ENCODE measurements at places on chromosomes 16 and 17.

DNA sequence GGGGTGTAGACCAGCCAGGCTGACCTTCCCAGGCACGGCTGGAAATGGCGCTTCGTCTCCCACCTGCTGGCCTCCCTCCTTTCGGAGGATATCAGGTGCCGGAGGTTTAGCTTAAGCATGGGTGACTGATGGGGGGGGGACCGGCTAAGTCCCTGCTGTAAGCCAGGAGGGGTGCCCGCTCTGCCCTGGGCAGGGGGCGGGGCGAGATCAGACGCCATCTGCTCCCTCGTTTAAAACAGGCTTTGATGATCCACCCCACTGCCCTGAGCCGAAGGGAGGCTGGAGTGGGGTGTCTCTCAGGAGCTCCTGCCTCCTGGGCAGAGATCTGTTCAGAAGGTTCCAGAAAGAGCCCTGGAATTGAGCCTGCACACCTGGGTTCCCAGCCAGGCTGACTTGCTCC lies 26.0 kb downstream of the C16orf74 start:
- no peak for DNase-seq

DNA sequence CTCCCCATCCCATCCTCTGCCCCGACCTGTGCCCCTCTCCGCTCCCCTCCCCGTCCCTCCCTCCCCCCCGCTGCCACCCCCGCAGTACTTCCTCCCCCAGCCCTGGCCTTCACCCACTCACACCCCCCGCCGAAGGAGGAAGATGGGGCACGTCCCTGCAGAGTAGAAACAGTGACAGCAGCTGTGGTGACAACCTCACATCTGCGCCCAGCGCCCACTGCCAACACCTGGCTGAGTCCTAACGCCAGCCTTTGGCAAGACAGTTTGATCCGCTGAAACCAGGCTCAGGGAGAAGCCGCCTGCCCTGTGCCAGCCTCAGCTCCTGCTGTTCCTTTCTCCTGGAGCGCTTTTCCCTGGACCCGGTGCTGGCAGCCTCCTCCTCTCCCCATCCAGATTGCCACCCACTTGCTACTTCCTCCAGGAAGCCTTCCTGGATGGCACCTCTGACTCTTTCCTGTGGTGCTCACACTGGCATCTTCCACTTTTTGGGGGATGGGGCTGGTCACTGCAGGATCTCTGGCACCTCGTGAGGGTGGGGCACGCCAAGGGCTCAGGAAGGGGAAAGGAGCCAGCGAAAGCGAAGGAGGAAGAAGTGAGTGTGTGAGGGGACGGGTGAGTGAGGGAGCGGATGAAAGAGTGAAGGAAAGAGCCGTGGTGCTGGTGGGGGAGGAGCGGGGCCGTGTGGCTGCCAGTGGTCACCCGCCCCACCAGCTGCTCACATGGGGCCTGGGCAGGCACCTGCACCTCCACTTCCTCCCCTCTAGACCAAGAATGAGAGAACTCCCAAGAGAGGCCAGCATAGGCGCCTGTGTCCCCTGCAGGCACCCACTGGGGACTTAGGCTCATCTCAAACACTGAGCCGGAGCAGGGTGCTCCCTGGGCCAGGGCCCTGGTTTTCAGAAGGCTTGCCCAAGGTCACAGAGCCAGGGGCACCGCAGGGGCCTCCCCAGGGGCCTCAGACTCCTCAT lies 27.0 kb downstream of the ZFPM1 start:
- no peak for DNase-seq

DNA sequence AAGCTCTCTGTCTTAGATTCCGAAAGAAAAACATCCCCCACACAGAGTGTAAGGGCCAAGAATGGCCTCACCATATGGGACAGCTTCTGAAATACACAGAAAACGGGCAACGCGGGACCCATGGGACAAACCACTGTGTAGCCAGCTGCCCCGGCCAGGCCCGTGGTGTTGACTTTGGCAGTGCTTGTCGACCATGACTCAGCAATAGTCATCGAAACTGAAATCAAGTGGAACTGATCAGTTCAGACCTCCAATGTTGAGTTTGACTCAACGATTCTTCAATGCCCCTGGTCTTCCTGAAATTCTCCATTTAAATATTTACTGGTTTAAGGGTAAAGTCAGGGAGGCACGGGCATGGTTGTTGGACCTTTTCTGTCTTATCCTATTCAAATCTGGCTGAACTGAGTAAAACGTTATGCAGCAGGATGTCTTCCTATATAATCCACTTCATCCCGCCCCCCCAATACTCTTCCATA lies 27.5 kb downstream of the ZFHX3 start:
- peak; percentile 92 for DNase-seq

- no peak for DNase-seq
These were observed 311.8 kb downstream of the CDH11 start for GRCh38 chr16:64809876-64810629.

DNA sequence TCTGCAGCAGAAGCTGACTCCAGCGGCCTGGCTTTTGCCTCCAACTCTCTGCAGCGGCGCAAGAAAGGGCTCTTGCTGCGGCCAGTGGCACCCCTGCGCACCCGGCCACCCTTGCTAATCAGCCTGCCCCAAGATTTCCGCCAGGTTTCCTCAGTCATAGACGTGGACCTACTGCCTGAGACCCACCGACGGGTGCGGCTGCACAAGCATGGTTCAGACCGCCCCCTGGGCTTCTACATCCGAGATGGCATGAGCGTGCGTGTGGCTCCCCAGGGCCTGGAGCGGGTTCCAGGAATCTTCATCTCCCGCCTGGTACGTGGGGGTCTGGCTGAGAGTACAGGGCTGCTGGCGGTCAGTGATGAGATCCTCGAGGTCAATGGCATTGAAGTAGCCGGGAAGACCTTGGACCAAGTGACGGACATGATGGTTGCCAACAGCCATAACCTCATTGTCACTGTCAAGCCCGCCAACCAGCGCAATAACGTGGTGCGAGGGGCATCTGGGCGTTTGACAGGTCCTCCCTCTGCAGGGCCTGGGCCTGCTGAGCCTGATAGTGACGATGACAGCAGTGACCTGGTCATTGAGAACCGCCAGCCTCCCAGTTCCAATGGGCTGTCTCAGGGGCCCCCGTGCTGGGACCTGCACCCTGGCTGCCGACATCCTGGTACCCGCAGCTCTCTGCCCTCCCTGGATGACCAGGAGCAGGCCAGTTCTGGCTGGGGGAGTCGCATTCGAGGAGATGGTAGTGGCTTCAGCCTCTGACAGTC lies 1.3 kb downstream of the PARD6A start:
- no peak for DNase-seq

DNA sequence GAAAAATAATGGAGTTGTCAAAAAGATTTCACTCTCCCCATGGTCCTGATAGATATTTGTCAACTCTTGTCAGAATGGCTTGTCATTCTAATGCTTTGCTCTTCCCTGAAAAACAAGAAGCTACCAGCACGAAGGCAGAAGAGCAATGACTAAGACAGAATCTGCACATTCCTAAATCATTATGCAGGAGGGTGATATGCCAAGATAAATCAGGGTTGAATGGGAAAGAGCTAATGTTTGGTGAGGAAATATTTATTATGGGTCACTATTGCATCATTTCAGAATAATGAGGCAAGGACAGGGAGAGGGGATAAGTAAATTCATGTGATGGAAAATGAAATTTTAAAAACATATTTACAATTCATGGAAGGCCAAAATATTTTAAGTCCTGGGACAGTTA lies 297.5 kb upstream of the XYLT1 start:
- no peak for DNase-seq

DNA sequence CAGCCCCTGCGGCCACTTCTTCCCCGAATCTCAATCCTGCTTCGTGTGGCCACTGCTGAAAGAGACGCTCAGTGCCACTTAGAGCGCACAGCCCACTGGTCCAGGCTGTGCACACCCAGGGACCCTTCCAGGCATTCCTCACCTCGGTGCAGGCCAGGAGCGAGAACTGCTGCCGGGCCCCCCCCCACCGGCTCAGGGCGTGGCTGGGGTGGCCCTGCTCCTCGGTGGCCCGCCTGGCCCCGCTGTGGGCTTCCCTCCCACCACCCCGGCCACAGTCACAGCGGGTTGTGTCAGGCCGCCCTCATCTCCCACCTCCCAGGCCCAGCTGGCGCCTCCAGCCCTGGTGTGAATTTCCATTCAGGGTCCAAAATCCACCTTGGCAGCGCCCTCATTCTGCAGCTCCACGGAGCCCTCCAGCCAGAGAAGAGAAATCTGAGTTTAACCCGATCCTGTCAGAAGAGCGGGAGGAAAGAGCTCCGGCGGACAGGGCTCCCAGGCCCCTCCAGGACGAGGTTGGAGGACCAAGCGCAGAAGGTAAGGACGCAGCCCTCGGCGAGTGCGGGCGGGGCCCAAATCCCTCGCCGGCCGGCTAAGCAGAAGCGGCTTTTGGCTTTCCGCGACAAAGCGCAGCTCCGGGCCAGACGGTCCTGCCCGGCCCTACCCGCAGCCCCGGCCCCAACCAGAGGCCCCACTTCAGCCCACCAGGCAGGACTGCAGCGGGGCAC lies 12.0 kb downstream of the TBC1D16 start:
- no peak for DNase-seq

DNA sequence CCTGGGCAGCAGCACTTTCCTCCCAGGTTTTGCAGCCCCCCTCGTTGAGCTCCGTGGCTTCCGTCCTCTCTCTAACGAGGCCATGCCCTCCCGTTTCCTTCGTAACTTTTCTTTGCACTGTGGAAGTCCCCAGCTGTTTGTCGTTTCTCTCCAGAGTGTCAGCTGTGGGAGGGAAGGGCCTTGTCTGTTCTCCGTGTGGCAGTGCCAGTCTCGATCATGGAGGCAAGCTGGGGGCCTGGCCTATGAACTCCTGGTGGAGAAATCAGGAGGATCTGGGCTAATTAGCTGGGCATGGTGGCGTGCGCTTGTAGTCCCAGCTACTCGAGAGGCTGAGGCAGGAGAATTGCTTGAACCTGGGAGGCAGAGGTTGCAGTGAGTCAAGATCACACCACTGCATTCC lies 28.3 kb downstream of the TBCD start:
- DNase-seq, result no peak

DNA sequence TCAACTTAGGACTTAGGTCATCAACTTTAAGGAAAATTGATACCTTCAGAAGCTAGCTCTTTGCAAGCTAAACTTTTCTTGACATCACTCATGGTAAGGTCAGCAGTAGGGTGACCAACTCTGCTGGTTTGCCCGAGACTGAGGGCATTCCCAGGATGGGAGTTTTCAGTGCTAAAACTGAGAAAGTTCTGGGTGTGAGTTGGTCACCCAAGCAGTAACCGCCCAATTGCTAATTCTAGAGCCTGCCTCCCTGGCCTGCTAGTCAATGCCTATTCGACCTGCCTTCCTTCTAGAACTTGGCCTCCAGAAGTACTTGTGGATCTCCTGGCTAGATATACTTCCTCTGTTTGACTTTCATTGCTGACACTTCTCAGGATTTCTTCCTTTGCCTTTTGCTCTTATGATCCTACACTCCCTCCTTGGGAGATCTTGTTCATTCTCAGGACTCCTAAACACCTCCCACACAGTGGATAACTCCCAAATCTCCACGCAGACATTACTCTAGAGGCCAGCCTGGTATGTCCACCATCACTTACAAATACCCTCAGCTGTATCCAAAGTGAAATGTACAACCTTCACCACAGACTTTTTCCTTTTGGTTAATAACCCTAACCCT lies 10.5 kb upstream of the MYO18A start:
- DNase-seq, result no peak

- DNase-seq, result no peak
These were observed 119.4 kb downstream of the FOXL1 start for GRCh38 chr16:86697715-86698114.

DNA sequence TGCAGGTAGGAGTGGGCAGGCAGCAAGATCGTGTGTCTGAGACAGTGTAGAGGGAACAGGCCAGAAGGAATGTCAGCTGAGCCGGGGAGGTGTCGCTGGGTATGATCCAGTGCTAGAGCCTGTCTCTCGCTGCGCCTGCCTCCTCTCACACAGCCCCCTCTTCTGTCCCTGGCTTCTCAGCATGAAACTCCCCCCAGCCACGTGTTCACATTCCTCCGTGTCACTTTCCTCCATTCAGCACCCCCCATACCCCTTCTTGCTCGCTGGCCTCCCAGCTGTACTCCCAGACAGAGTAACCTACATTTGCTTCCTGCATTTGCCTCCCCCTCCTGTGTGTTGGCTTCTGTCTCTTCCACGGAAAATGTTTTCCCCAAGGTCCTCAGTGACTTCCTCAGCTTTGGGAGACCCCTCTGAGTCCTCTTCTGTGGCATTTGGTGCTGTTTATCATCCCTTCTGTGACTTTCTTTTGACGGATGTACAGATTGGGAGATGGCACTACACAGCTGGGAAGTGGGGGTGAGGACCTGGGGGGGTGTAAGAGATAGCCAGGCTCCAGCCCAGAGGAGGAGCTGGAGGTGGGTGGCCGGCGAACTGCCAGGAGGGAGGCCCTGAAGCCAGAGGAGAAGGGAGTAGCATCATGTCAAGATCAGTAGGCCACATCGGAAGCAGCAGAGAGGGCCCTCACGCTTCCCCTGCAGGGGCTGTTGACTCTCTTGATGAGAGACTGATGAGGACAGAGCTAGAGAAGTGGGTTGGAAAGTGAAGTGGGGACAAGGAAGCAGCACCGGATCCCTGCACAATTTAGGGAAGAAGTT lies 19.2 kb downstream of the SGF29 start:
- DNase-seq, result no peak

DNA sequence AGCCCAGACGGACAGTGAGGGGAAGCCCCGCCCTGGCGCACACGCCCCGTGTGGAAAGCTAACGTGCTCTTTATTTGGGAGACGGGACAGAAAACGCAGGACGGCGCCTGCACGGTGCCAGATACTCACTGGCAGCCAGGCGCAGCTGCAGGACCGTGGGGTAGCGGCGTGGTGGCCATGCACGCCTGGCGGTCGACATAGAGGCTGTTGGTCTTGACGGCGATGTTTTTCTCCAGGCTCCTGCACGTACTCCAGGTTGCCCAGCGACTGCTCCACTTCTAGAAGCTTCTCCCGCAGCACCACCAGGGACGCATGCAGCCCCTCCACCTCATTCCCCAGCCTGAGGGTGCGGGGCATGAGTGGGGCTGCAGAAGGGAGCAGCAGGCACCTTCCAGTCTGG lies 5.1 kb upstream of the C1QTNF8 start:
- DNase-seq, result no peak

- DNase-seq, result no peak
These were observed 60.7 kb upstream of the METRNL start for GRCh38 chr17:83018658-83019193.

DNA sequence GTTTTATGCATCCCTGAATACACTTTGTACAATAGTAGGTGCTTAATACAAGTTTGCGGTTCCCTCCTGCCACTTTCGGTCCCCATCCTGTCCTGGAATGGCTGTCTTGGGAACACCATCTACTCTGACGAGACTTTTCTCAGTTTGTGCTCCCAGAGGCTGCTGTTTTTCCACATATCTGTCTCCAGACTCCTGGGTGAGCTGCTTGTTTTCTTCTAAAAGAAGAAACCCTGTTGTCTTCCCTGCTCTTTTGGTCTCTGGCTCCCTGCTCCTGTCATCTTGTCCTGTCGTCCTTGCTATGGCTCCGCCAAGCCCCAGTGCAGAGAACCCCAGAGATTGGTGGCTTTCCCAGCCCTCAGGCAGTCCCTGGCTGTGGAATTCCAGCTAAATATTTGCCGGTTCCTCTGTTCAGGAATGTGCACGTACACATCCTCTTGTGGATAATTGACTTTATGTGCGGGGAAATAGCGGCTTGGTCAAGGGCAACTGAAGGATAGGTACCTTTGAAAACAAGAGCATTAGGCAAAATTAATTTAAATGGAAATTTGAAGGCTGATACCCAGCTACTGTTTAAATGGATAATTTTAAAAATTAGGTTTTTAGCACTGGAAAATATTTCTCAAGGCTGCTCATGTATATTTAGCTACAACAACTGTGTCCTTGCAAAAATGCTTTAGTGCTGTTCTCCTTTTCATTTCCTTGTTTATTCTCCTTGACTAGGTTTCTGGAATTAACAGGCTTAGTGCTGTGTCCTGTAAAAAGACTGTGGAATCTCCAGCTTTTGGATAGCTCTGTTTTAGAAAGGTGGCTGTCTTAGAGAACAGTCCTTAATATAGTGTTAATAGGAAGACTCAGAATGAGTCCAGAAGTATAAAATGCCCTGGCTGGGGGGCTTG lies 50.2 kb upstream of the SLC12A3 start:
- no peak for DNase-seq

Measured in tibial artery (tissue), 4 donors.